ENCODE measurements at places on chromosomes 3 and 15.

DNA sequence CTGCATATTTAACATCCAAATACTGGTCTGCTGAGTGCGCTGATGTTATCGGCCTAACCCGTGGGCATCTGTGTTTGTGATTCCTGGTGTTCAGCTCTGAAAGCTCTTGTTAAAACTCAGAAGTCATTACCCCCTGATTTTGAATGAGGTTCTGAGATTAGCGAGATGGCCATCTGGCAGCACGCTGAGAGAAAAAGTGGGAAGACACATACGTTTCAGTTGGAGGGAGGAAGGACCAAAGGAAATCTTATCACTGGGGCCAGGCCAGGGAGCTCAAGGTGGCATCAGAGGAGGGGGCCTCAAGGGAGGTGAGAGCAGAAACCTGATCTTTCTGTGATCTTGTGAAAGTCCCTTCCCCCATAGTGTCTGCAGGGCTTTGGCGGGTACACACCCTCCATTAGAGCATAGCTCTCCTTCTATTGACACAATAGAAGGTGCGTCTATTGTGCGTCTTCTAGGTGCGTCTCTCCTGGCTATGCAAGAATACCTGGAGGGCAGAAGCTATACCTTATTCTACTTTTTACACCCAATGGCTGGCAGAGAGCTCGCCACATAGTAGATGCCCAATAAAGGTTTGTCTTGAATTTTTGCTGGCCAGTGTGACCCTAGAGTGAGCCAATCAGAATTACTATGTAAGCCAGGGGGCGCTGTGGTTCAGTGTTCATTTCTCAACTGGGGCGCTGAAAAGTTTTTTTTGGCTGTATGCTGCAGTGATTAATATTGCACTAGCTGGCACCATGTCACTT lies 182.4 kb downstream of the SHQ1 start:
- DNase-seq, result peak; percentile 35

DNA sequence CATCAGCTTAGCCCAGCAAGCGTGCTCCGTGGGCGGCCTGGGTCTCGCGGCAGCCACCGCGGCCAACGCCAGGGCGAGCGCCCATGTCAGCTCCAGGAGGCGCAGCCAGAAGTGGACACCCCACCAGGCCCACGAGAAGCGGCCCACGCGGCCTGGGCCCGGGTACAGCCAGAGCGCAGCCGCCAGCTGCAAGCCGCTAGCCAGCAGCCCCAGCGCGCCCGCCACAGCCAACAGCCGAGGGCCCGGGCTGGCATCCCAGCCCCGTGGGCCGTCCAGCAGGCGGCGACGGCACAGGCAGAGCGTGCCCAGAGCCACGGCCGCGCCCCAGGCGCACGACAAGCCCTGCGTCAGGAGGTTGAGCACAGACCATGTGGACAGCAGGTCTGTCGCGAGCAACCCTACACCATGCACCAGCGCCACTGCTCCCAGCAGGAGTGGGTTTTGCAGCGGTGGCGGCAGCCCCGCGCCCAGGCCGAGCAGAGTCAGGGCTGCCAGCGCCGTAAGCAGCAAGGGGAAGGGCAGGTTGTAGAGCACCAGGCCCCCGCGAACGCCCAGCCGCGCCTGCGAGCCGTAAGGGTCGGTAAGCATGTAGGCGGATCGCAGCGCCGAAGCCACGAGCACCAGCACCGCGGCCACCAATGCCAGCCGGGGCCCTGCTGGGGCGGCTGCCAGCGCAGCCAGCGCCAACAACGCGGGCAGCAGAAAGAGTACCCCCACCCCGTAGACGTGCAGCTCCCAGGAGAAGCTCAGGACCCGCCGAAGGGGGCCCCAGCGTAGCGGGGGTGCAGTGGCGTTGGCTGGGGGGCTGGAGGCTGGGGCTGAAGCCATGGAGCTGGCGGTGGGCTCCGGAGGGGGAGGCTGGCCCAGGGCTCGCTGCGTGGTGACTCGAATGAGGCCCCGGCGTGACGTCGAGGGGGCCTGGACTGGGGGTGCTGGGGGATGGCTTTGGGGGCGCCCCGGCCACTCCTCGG lies 4.9 kb downstream of the PRRT3 start:
- no peak for DNase-seq

DNA sequence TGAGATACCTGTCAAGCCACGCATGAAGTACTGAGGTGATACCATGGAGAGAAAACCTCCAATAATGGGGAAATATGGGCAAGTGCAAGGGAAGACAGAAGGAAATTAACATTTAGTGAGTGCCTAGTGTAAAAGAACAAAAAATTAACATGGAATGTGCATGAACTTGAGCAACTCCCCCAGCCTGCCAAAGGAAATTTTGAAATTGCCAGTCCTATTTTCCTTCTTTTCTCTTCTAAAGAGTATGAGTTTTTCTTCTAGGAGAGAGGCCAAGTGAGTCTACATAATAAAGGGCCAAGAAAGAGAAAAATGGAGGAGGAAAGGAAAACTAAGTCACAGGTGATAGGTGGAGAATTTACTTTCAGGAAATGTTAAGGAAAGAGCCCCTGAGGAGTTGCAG lies 602.4 kb upstream of the MDFIC2 start:
- no peak for DNase-seq

- no peak for DNase-seq
Measured at GRCh38 chr3:37832480-37832879, 29.2 kb upstream of the CTDSPL start.

- no peak for DNase-seq
Measured at GRCh38 chr3:19065027-19065426, 83.3 kb upstream of the KCNH8 start.

- no peak for DNase-seq
Measured at GRCh38 chr15:101501703-101502373, 12.3 kb upstream of the PCSK6 start.

GRCh38 chr3:164230385-164231094 lies 847.8 kb downstream of the SI start:
- DNase-seq, result no peak

GRCh38 chr3:3618623-3619022 lies 180.6 kb upstream of the LRRN1 start:
- no peak for DNase-seq

GRCh38 chr3:177126015-177126773 lies 71.1 kb downstream of the TBL1XR1 start:
- no peak for DNase-seq

GRCh38 chr3:38637906-38638305 lies 11.6 kb downstream of the SCN5A start:
- DNase-seq, result no peak

- no peak for DNase-seq
Measured at GRCh38 chr3:25621087-25621486, 43.6 kb downstream of the TOP2B start.

DNA sequence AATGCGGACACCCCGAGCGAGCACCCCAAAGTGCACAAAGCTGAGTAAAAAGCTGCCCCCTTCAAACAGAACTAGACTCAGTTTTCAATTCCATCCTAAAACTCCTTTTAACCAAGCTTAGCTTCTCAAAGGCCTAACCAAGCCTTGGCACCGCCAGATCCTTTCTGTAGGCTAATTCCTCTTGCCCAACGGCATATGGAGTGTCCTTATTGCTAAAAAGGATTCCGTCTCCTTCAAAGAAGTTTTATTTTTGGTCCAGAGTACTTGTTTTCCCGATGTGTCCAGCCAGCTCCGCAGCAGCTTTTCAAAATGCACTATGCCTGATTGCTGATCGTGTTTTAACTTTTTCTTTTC lies 5.3 kb downstream of the BHLHE40 start:
- no peak for DNase-seq

DNA sequence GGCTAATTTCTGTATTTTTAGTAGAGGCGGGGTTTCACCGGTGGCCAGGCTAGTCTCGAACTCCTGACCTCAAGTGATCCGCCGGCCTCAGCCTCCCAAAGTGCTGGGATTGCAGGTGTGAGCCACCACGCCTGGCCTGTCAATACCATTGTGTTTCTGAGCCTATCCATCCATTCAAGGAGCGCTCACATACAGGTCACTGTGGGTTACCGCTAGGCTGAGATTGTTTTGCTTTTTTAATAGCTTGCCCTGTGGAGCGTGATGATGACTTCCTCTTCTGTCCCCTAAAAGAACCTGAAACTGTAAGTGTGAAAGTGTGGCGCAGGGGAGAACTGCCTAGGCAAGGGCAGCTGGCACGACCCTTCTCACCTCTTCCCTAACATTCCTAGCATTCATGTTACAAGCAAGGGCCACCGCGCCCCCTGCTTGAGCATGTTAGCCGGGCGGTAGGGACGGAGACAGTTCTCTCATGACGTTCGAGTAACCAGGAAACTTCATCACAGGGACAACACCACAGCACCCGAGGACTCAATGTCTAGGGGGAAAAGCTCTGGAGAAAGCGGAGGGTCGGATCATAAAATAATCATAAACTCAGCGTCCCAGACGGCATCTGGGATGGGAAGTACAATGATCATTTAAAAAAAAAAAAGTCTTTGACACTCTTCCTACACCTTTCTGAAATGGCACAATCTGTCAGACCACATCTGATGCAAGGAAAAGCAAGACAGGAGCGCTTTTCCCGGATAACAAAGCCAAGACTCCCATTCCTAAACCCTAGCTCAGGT lies 790 bp downstream of the LAMP3 start:
- no peak for DNase-seq

DNA sequence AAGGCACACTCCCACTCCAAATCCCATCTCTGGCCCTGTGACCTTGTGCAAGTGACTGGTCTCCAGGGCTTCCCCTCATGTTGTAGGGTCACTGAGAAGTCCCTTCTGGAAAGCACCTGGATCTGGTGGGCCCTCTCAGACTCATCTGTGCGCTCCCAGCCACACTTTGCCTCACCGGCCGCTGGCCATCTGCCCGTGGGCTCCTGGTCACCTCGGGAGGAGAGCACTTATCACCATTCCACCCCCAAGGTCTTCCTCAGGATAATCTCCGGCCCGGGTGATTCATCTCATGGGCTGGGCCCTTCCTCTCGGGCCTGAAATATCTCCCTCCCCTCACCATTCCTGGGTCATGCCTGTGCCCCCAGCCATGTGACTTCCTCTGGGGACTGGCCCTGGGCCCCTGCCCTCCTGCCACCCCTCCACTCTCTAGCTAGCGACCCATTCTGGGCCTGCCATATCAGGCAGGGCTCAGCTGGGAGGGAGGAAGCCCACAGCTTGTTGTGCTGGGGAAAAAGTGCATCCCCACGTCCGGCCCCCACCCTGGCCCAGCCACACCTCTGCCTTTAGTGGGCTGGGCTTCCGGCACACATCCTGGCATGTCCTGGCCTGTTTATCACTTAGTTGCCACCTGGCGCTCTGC lies 10.6 kb upstream of the WNT7A start:
- no peak for DNase-seq

GRCh38 chr3:126317029-126317996 lies 39.9 kb downstream of the KLF15 start:
- DNase-seq, result no peak

DNA sequence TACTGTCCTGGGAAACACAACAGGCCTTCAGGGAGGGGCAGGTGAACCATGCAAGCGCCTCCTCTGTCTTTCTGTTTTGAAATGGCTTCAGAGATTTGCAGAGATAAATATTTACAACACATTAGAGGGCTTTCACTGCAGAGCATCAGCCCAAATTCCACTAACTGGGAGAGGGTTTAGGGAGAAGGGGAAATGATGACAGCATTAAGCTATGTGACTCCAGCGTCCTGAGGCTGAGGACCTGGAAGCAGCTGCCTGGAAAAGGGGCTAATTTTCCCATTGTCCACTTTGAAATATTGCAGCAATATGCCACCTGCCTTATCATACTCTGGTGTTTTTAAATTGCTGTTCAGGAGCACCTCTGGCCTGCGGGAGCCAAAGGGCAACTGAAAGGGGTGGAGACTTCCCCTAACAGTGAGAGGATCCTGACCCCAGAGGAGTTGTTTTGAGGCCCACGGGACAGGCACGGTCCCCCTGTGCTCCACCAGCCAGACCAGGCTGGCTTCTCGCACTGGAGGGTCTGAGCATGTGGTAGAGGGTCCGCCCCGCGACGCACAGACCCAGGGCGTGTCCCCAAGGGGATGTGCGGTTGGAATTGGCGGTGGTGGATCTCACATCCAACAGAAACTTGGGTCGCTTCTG lies 110.6 kb downstream of the XXYLT1 start:
- no peak for DNase-seq

GRCh38 chr15:60010858-60011257 lies 6.7 kb downstream of the FOXB1 start:
- no peak for DNase-seq

GRCh38 chr3:161171113-161171512 lies 50.0 kb upstream of the NMD3 start:
- DNase-seq, result no peak

DNA sequence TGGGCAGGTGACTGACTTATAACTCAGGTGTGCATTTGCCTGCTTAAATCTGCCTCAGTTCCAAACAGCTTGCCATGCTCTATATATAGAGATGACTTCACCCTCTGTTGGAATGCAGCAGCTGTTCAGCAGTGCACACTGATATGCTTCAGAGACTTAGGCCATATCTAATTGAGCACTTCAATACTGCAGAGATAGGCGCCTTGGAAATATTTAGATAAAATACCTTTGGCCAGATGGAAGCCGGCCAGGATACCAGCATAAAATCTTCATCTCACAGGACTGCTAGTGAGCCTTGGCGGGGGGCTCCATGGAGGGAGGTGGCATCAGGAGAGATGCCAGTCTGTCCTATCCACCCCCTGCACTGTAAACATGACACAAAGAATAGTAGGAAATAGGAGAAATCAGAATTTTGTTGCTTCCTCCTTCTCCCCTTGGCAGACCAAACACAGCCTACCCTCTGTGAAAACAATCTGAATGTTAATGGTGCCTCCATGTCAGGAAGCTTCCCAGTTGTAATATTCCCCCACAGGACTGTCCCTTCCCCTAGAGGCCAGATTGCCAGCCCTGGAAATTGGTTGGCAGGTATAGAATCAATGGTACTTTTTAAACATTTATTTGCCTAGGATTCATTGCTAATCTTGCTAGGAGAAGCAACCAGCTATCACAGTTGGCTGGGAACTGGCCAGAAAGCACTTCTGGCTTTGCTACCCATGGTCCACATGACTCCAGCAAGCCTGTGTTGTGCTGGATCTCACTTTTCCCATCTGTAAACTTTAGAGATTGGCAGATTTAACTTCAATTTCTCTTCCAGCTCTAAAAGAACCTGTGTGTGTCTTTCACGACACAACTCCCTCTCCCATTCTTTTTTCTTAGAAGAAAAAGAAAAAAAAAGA lies 215.5 kb upstream of the KCNMB2 start:
- DNase-seq, result no peak

GRCh38 chr3:169044331-169045113 lies 619.0 kb downstream of the MECOM start:
- no peak for DNase-seq

GRCh38 chr3:23202921-23203707 lies at the start of gene UBE2E2:
Gene UBE2E2 (plus strand): TSS chr3:23203327.
- no peak for DNase-seq

DNA sequence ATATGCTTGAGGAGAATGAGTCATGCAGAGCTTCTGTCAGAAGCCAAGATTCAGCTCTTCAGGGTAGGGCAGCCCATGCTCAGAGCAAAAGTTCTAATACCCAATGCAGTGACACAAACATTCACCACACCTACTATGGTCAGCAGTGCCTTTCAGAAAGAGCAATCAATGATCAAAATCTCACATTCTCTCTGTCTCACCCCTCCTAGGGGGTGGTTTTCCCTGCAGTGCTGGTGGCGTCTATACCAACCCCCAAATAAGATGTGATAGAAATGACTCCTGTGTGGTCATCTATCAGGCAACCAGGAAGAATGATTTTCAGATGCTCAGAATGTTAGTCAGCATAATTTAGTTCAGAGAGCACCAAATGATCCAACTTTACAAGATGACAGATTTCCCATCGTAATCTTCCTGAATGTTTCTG lies 385.3 kb downstream of the NTRK3 start:
- no peak for DNase-seq
